Left hindlimb (tissue), 1 donor: ENCODE measurements at places on chromosomes 4 and X.

DNA sequence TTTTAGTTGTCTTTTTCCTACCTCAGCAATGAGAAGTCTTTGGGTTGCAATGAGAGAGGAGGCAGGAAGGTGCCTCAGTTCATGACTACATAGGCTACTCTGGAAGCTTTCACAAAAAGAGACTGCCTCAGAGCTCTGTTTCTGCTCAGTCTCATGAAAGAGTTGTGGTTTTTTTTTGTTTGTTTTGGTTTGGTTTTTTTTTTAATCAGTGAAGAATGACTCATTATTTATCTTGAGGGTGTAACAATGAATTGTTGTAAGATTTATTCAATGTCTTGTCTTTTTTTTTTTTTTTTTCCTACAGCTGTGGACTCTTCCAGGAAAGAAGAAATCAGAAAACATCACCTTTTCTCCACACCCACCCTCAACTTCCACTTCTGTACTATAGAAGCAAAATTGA is 67.5 kb upstream of the CXCL13 start:
- no peak for DNase-seq

DNA sequence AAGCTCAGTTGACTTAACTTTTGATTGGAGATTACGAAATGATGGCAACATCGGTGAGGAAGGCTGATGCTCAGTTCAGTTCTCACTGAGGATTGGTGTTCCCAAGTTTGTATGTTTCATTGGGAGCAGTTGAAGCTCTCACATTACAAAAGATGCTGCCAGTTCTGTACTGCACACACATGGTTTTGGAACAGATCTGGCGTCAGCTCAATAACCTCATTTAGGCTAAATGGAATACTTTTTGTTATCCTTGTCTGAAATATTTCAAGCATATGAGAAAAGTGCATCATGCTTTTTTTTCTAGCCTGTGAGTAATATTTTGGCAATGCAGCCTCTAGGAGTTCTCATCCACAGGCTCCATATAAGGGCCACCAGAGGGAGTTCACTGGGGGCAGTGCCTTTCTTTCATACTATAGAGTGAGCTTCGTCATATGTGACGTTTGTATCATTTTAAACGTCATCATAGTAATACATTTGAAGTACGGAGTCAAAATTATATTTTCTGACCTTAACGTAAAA is 4.1 kb downstream of the ENPEP start:
- DNase-seq: peak; percentile 53

DNA sequence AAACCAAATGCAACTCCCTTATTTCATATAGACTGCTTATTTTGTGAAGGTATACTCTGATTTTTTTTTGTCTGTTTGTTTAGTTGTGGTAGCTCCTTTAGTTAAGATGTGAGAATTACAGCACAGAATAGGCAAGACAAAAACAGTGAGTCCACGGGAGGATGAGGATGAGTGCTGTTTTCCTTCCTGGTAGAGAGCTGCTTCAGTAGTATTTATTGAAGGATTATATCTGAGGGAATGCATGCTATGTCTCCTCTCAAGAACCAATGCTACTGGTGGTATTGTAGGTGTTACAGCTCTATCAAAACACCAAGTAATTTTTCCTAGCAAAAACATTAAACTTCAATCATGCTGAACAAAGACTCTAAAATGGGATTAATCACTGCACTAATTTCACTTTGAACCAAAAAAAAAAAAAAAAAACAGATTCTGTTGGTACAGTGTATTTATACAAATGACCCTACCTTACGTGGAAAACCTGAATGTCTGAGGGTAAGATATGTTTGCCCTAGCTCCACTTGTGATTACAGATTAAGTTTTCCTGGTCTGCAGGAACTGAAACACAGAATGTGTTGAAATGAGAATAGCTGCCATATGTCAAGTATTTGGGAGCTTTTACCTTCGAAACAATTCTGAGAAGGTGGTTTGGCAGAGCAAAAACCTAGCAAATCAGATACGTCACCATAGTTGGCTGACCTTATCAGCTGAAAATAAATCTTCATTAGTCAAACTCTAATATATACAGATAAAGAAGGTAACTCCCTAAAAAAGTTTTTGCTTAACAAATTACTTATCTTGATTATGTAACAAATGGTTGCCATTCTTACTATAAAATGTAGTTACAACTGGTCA is 40.3 kb downstream of the PPP3CA start:
- no peak for DNase-seq

DNA sequence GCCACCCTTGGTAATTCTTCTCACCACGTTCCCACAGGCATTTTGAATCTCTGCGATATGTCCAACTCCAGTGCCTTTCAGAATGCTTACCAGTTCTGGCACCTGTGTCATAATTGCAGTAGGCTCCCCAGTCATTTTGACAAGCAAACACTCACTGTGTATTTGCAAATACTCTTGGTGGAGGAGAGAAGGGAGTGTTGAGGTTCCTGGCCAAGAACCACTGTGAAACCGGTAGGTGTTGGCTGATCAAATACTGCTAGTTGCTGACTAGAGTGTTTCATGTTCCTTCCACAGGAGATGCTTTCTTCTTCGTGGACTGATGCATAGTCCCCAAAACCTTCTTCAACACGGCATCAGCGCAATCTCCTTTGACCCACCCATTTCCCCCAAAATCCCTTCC is 16.0 kb upstream of the NLGN4X start:
- DNase-seq: no peak

- no peak for DNase-seq
Observed at GRCh38 chrX:110420771-110421499, 62.3 kb downstream of the RTL9 start.

DNA sequence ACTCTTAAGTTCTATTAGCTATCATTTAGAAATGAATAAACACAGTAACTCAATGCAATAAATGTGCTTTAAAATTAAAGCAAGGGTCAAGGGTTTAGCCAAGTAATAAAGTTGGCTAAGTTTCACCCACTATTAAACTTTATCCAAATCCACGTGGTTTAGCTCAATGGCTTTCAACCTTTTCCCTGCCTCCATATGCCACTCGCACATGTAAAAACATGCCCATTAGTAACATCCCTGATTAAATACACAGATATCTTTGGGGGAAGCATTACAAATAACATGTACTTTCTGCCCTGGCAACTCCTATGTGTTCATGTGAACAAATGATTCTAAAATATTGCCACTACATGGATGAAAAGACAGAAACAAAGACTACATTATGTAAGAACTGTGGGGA is 130.8 kb downstream of the ZAR1 start:
- no peak for DNase-seq

DNA sequence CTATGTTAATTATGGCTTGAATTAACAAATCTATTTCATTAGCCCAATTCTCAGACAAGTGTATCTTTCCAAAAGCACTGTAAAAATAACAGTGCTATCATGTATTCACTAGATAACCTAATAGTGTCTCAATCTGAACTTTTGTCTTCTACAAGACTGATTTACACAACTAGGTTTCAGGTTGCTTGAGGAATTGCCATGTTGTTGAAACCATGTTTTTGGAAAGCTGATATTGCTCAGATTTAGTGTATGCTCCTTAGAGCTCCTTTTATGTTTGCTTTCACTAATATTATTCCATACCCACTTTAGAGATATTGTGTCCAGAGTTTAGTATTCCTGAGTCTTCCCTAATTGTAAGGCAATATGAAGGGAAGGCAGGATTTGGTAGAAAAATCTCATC is 70.6 kb downstream of the GPAT3 start:
- DNase-seq: no peak

DNA sequence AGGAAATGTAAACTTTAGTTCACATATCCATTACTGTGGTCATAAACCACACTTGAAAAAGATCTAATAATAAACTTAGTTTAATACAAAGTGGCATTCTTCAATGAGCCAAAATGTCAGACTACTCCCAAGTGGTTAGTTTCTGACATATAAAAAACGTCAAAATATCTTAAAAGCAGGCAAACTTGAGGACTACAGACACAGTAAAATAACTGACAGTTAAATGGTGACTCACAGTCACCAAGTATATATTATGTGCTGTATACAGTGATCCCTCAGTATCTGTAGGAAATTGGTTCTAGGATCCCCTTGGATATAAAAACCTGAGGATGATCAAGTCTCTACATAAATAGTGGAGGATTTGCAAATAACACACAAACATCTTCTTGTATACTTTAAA is 11.6 kb upstream of the CORIN start:
- no peak for DNase-seq

GRCh38 chr4:54330896-54331295 is 101.8 kb downstream of the PDGFRA start:
- no peak for DNase-seq

GRCh38 chr4:11647433-11647832 is 218.7 kb upstream of the HS3ST1 start:
- no peak for DNase-seq
